ENCODE measurements at places on chromosomes 1 and 21.

DNA sequence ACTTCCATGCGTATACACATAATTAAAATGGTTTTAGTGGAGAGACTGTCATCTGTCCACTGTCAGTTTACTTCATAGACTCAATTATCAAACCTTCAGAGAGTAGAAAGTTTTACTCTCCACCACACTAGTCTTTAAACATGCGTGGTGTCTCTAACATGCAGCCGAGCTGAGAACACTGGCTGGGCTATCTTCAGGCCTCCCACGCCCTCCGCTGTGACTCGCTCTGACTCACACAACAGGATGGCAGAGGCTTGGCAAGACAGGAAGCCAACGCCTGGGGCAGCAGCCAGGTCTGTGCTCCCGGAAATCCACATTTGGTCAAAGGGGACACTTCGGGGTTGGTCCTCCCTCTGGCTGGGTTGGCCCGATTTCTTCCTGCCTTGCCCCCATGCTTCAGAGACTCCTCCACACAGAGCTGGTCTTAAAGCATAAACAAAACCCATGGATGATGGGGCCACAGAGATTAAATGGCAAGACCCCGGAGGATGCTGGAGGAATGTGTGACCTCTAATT is 22.7 kb upstream of the IFNGR2 start:
- DNase-seq: peak; percentile 89

- DNase-seq: no peak
Measured at GRCh38 chr1:204650911-204651570, 34.5 kb downstream of the LRRN2 start.

- no peak for DNase-seq
Measured at GRCh38 chr1:3170561-3171453, 101.8 kb downstream of the PRDM16 start.

GRCh38 chr1:183730886-183731573 is 73.9 kb upstream of the RGL1 start:
- DNase-seq: no peak

DNA sequence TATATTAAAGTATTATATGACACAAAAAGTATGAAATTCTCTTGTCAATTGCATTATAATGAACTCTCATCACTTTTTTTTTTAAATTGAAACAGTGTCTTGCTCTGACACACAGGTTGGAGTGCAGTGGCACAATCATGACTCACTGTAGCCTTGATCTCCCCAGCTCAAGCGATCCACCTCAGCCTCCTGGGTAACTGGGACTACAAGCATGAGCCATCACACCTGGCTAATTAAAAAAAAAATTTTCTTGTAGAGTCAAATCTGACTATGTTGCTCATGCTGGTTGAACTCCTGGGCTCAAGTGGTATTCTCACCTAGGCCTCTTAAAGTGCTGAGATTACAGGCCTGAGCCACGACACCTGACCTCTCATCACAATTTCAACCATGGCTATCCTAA is 259.3 kb downstream of the S1PR1 start:
- no peak for DNase-seq

- no peak for DNase-seq
Measured at GRCh38 chr1:185551008-185551407, 183.2 kb upstream of the HMCN1 start.

DNA sequence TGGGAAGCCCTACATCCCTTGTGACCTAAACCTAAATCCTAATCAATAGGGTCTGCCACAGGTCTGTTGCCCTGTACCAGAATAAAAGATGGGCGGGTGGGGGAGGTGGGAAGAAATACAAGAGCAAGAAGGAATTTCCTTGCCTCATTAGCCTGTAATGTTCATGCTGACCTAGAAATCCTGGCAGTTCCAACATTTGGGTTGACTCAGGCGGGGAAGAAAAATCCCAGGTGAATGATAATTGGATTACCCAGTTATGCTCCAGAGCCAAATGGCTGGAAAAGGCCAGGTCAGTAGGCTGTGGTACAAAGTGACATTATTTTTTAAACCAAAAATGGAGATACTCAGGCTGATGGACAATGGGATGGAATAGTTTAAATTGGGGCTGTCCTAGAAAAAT is 27.3 kb upstream of the A3GALT2 start:
- no peak for DNase-seq

GRCh38 chr1:22804969-22805671 is 94.5 kb downstream of the EPHB2 start:
- no peak for DNase-seq

DNA sequence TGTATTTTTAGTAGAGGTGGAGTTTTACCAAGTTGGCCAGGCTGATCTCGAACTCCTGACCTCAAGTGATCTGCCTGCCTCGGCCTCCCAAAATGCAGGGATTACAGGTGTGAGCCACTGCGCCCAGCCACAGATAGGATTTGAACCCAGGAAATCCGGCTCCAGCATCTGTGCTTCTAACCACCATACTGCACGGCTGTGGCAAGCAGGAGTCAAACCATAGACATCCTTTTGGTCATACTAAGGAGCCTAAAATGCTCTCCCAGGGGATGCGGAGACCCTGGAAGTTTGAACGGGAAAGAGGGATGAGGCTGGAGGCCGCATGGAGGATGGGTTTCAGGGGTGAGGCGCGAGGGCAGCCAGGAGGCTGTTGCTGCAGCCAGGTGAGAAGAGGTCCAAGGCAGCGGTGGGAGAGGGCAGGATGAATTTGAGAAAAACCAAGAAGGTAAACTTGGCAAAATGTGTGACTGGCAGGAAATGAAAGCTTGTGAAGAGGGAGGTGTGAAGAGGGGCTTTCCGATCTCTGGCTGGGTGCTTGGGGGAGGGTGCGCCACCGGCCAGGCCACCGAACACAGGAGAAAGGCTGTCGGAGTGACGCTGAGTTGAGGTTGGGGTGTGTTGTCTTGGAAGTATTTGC is 24.0 kb upstream of the CDK18 start:
- DNase-seq: peak; percentile 75

GRCh38 chr1:85172684-85173337 is 28.0 kb downstream of the SYDE2 start:
- no peak for DNase-seq

DNA sequence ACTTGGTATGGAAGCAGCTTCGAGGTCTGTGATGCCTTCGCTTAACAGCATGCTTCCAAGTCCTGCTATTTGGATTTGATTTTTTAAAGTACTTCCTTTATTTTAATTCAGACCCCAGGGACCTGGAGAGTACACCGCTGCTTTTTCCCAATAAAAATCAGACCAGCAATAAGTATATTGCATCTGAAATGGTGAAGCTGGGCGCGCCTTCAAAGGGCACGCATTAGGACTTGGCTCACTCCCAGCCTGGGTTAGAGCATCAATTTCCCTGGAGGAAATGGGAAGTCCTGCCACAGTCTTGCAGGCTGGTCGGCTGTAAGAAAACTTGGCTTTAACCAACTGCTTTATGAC is 325.1 kb downstream of the RRAGC start:
- DNase-seq: no peak

- no peak for DNase-seq
Measured at GRCh38 chr1:51284487-51284954, 45.8 kb downstream of the TTC39A start.

GRCh38 chr1:233473549-233474204 is 140.2 kb upstream of the KCNK1 start:
- no peak for DNase-seq

DNA sequence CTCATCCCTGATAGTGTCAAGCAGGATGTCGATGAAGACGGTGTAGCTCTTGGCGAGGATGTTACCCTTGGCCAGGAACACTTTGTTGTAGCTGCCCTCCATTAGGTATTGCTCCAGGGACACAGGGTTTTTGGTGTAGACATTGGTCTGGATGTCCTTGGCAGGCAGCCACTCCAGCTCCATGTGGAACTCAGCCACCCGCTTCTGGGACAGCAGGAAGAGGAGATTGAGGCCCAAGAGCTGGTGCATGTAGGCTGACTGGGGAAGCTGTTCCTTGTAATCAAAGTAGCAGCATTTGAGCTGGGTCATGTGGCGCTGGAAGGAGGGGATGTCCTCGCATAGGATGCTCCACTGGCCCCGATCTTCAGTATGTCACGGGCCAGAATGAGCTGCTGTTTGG is 9.5 kb downstream of the IL6R start:
- no peak for DNase-seq

- no peak for DNase-seq
Measured at GRCh38 chr1:240498335-240498734, 113.6 kb downstream of the GREM2 start.

- no peak for DNase-seq
Measured at GRCh38 chr1:170670802-170671628, 7.1 kb downstream of the PRRX1 start.
